NCI-H146 (cell line): ENCODE measurements at places on chromosomes 5 and 9.

DNA sequence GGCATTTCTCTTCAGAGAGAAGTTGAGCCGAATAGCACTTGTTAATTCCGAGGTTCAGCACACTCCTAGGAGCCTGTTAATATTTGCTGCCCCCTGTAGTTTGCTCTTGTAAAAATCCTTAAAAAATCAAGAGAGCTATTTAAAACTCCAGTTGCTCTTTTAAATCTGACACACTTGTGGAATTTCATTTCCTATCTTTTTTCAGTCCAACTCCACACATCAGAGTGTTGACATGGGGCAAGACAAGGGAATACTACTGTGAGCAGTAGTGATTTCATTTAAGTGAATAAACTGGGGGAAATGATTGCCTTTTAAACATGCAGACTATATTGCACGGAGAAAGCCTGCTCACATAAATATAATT is 1096.3 kb upstream of the DMAC1 start:
- peak; percentile 64 for DNase-seq

- no peak for DNase-seq
Observed at GRCh38 chr9:6114424-6114823, 99.0 kb upstream of the RANBP6 start.

DNA sequence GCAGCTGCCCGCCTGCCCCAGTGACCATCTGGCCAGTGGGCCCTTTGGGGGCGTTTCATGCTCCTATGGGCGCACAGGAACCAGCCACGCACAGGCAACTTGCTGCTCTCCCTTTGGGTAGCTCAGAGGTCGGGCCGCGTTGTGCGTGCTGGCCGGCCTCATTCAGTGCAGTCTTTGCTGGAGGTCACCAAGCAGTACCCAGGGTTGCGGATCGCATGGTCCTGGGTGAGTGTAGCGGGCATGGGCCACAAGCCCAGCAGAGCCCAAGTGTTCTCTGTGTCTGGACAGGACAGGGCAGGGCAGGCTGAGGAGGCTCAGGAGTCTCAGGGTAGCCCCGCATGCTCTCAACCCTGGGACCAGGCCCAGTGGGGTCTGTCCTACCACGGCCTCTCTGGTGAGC is 9.9 kb upstream of the MRNIP start:
- no peak for DNase-seq

GRCh38 chr9:69018737-69019136 is 4.8 kb upstream of the PRKACG start:
- no peak for DNase-seq

DNA sequence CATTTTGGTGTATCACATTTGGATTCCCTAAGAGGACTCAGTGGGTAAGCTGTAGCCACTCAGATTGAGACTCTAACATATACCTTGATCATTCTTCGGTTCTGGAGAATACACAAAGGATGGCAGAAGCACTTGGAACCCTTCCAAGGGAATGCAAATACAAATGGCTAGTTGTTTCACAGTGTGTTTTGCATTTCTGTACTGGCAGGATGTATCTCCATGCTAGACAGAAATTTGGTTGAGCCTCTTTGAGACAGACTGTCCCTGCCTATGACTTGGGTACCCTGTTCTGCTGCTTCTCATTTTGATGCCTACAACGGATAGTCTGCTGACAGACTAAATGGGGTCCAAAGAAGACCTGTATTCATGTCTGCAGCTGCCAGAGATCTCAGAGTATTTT is 273.5 kb downstream of the TMEM38B start:
- no peak for DNase-seq

GRCh38 chr9:69582544-69583297 is 89.5 kb downstream of the APBA1 start:
- DNase-seq: peak; percentile 1

GRCh38 chr5:178290376-178290775 is 57.8 kb upstream of the PHYKPL start:
- DNase-seq: no peak

GRCh38 chr9:70817311-70817710 is 304.1 kb downstream of the TRPM3 start:
- DNase-seq: no peak

DNA sequence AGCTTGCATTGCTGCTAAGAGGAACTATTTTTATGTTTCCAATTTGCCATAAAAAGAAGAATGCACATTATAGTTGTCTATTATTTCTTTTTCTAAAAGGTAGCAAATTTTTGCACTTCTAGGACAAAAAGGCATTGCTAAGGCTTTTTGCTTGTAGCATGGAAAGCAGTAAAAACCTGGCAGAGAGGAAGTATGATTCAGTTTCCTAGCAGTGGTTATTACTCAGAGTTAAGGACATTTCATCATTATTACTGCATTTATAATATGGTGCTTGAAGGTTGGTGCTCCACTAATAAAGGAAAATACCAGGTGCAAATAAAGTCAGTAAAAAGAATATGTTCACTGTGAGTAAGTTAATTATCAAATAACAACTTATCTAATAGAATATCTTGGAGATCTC is 179.8 kb upstream of the PLPPR1 start:
- no peak for DNase-seq

GRCh38 chr5:63648376-63648775 is 313.9 kb downstream of the HTR1A start:
- DNase-seq: no peak

DNA sequence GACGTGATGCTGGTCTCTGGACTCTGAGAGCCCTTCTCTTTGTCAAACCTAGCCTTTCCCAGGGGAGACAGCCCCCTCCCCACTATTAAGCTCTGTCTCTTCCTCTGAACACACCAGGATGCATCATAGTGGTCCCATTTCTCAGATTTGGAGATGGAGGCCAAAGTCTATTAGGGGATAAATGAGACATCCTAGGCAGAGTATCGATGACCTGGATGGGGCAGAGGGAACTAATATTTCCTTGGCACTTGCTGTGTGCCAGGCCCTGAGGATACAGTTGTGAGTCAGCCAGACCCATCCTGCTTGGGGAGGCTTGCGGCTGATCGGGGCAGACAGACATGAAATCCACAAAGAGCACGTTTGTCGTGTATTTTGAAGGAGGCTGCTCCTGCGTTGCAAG is 5.2 kb downstream of the DNM1 start:
- DNase-seq: no peak

GRCh38 chr5:147904110-147904509 is 2.2 kb downstream of the C5orf46 start:
- no peak for DNase-seq

DNA sequence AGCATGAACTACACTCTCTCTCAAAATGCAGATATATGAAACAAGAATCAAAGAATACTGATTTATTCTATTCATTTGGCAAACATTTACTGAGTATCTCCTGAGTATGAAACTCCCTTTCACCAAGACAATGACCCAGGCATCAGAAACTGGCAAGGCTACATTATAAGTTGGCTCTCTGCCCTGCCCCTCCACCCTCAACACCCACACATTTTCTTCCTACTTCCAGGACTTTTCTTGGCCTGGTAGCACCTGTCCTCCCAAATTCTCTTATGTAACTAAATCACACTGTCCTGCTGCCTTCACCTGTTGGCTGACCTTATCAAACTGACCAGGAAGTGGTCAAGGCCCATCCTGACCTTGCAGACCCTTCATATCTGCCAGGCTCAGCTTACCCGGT is 3.5 kb downstream of the RASEF start:
- no peak for DNase-seq

GRCh38 chr5:77262697-77263096 is 52.2 kb downstream of the PDE8B start:
- no peak for DNase-seq

GRCh38 chr9:104304925-104305324 is 199.1 kb upstream of the OR13F1 start:
- DNase-seq: no peak

- no peak for DNase-seq
Observed at GRCh38 chr5:135266303-135266635, 132.8 kb downstream of the MACROH2A1 start.

DNA sequence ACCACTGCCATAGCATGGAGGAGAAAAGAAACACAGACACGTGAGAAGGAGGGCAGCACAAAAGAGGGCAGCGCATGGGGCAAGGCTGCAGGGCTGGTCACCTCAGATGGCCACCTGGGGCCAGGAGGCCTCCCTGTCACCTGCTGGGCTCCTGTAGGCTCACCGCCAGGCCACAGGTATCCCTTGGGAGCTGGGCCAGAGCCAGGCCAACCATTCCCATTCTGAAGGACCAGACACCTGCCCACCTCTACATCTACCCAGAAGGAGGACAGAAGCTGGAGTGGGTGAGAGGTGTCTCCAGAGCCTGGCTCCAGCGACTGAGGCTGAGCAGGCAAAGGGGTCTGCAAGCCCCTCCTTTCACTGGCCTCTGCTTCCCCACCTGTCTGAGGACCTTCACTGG is 103.1 kb downstream of the PAX5 start:
- peak; percentile 34 for DNase-seq

DNA sequence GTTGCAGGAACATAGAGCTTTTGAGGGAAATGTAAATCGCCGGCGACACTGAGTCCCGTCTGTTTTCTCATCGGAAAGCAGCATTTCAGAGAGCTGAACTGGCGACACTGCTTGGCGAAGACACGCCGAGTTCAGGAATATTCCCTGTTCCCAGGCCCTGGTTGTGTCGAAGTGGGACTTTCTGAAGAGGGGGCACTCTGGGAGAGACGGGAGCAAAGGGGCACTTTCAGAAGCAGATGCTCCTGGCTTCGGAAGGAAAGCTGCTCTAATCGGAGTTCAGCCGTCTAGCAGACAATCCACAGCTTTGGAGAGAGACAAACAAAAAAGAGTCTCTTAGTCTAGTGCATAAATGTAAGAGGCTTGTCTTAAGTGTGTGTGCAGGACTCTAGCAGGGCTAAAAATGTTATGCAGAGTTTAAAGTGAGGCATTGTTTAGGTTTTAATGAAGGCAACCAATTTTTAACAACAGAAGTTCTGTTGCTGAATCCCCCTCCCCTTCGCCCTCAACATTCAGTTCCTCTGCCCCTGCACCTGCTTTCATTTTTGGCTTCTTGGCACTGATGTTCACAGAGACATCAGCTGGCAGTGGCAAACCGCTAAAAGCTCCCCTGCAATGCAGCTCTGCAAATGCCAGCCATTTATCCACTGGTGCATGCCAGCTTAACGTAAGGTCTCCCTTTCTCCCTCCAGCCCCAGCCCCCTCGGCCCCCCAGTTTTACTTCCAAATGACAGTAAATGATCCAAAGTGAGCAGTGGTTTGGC is 289.5 kb upstream of the MPDZ start:
- DNase-seq: peak; percentile 65

DNA sequence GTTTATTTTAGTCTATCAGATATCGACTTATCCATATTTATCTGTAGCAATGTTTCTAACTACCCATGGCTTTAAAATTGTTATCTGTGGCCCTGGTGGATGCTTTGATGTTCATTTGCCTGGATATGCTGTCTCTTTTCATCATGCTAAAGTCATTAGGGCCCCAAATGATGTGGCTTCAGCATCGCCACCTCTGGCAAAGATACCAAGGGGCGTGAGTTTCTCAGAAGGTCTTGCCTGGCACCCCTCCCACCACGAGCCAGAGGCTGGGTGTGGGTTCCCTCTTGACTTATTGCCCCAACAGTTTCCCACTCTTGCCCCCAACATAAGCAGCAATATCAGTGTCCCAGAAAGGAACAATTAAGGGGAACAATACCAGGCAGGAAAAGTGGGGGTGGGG is 5.4 kb downstream of the ROPN1L start:
- no peak for DNase-seq

GRCh38 chr9:81460693-81461092 is 228.7 kb downstream of the TLE1 start:
- DNase-seq: no peak

GRCh38 chr9:124280176-124280691 is 22.5 kb downstream of the NEK6 start:
- no peak for DNase-seq

DNA sequence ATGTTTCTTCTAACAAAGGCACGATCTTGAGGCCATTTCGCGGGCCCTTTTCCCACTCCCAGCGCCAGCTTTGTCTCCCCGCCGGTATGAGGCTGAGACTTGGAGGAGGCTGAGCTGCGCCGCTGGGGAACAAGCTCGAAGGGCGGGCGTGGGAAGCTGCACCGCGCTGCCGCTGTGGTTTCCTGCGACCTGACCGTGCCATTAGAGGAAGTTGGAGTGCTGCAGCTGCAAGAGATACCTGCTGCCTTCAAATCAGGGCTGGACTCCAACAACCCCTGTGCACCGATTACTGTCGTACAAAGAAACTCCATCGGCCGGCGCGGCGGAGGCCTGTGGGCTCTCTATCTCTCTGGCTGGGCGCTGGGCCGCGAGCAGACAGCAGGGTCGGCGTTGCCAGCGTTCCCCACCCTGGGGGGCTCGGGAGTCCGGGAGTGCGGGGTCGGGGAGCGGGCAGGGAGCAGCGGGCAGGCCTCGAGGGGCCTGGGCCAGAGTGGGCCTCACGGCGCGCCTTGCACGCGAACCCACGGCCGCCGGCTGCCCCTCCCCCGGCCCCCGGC is 1.3 kb upstream of the ERBIN start:
- DNase-seq: peak; percentile 81

- no peak for DNase-seq
Observed at GRCh38 chr9:98432134-98432533, 176.7 kb upstream of the TBC1D2 start.

- no peak for DNase-seq
Observed at GRCh38 chr5:135862744-135863143, 28.3 kb downstream of the SLC25A48 start.

- peak; percentile 44 for DNase-seq
Observed at GRCh38 chr5:36152324-36153297, 700 bp downstream of the SKP2 start.

DNA sequence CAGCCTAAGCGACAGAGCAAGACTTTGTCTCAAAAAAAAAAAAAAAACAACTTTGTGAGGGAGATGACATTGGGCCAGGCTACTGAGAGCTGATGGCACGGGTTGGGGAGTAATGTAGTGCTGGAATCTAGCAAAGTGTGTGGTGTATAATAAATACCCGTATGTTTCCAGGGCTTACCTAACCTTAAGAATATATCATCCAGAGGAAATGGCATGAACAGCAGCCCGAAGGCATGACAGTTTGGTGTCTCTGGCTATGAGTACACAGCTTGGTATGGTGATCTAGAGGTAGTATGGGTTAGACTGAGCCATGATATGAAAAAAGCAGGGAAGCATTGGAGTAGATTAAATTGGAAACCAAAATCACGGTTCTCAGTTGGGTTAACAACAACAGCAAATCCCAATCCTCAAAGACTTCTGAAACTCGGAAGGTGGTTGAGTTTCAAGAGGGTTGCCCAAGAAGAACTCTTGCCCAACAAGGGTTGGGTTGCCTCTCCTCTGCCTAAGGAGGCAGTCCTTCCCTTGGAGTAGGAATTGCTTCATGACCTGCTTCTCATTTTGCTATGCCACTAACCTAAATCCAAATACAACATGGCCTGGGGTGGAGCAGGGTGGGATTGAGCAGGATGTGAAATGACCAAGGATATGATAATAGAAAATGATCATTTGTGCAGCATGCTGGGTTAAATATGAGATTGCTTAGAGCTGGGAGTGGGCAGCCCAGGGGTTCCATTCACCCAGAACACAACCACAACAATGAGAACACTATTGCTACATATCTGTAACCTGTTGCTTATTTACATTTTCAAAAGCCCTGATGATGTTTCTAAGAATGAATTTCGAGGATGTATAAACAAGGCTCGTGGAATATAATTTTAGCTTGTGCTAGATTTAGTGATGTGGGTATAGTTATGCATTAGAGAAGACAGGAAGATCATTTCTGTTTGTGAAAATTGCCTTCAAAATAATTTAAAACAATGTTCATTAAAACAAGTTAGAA is 64.6 kb upstream of the ZFR start:
- no peak for DNase-seq

- no peak for DNase-seq
Observed at GRCh38 chr9:91953718-91954117, 3.7 kb upstream of the ROR2 start.
